H4 (cell line): ENCODE measurements at places on chromosomes 16 and 17. TPM values are rescaled to one million over a fixed set of nuclear protein-coding genes. Genes with fewer than 3 reads are reported as not detected.
A peak's percentile ranks its signal among the peaks of the same experiment; 100 is the strongest.

The CHST5 gene
- 0.04 TPM in 1 of 2 replicates, not detected in the other for total RNA-seq

The ZNF830 gene
- 10.8 and 11.1 TPM in 2 replicates for total RNA-seq

The GNGT2 gene
- total RNA-seq = 0.87 TPM in 1 of 2 replicates, not detected in the other

The KRT35 gene
- total RNA-seq = not detected in 2 replicates

The NPIPA2 gene
- not detected in 2 replicates for total RNA-seq

The SDF2 gene
- 76.6 and 82.9 TPM in 2 replicates for total RNA-seq

The ADAD2 gene
- total RNA-seq = not detected in 2 replicates

The ZNF385C gene
- total RNA-seq = 0.04 TPM in 1 of 2 replicates, not detected in the other

The IRF8 gene
- total RNA-seq = 1.7 and 1.9 TPM in 2 replicates

The KRT37 gene
- not detected in 2 replicates for total RNA-seq

The MAF gene
- total RNA-seq = 6.6 and 7.9 TPM in 2 replicates

DNA sequence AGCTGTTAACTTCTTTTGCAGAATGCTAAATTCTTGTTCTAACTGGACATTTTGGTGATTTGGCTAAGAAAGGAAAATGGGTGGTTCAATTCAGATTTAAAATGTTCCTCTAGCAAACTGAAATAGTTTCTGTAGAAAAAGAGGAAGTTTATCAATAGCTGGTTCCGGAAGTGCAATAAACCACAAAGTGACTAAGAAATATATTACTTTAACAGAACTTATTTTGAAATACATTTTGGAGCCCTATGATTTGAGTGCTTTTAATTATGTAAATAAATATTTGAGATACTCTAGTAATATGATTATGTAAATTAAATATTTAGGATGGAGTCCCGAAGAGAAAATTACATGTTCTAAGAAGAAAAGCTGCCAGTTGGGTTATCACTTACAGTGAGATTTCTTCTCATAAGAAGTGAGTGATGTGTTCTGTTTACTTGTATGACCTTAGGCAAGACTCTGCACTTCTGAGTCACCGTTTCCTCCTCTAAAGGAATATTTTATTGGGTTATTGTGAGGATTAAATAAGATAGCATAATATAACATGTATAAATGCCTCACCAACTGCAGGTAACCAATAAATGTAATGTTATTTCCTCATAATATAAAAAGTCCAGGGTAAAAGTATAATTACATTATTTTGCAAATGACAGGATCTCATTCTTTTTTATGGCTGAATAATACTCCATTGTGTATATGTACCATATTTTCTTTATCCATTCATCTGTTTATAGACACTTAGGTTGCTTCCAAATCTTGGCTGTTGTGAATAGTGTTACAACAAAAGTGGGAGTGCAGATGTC lies at the start of gene EVI2B:
EVI2B (minus strand) TSS at position 73 of the 800 bp plus-strand sequence. CDS start 8,445 bp downstream, outside the sequence.
- peak; percentile 55 for DNase-seq

DNA sequence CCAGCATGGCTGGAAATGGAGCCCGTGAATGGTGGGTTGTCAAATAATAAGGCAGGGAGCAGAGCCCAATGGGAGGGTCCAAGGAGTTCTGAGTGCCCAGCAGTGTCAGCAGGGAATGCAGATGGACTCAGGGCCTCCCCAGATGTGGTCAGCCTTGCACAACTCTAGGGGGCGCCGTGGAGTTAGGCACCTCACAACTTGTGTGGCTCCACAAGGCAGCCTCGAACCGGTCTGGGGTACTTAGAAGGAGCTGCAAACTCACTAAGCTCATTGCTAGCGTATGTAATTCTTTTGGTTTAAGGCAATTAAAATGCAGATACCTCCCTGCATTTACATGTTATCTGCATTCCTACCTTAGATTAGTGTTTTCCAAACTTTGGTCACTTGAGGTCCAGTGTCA lies 18.1 kb downstream of the IRF8 start:
- no peak for DNase-seq

DNA sequence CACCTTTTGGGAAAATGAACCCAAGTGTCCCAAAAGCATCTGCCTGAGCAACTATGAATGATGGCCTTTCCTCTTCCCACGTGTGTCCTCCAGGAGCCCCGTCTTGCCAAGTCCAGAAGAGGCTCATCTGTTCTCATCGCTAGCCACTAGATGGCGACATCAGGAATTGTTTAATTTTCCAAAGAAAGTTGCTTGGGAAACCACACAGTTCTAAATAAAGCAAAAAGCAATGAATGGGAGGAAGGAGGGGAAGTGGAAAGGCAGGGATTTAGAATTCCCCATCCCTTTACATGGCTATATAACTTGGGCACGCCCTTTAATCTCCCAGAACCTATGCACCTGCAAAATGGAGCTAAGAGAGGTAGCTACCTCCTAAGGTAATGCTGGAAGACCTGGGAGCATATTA lies 9.0 kb upstream of the CDH5 start:
- DNase-seq = peak; percentile 84

DNA sequence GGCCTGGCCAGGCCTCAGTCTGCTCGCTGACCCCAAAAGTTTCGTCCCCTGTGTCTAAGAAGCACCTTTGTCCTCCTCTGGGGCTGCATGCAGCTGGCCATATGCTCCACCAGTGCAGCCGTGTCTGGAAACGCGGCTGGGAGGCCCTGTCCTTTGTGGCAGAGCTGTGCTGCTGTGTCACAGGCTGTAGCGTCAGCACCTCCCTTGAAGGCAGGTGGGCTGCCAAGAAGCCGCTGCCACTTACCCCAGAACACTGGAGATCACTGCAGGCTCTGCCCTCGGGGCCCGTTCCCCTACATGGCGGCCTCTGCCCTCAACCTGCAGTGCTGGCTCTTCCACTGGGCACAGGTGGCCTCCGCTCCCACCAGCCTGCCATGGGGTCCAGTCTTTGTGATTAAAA lies 15.7 kb upstream of the MC1R start:
- DNase-seq = no peak

DNA sequence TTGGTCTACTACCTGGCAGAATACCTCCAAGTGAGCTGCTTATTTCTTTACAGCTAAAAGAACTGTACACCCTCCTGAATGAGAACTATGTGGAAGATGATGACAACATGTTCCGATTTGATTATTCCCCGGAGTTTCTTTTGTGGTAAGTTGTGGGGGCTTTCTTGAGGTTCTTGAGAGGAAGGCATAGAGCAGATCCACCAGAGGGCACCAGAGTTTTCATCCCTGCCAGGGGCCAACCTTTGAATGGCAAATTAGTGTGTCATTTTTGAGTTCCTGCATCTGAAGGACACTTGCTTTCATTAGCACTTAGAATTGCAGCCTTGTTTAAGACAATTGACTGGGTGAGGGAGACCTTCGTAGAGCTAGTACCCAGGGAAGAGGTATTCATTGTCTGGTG lies 35.0 kb downstream of the NMT1 start:
- no peak for DNase-seq

DNA sequence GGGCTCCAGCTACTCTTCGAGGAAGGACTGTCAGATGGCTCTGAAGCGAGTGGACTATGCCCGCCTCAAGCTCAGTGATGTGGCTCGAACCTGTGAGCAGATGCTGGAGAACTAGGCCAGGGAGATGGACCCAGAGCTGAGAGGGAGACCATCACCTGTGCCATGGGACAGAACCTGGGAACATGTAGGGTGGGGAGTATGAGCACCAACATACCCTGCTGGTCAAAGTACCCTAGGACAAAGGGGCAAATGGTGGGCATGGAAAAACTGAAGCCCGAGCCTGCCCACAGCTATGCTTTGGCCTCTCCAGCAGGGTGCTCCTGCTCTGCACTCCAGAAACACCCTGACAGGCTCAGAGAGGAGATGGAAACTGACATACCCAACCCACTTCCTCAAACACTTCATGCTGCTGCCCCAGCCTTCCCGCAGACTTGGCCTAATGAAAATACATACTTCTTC lies 1.9 kb downstream of the MED11 start:
- no peak for DNase-seq

GRCh38 chr17:12094336-12094735 lies 73.7 kb downstream of the MAP2K4 start:
- no peak for DNase-seq

GRCh38 chr16:69191136-69191535 lies 4.2 kb downstream of the SNTB2 start:
- DNase-seq = no peak

DNA sequence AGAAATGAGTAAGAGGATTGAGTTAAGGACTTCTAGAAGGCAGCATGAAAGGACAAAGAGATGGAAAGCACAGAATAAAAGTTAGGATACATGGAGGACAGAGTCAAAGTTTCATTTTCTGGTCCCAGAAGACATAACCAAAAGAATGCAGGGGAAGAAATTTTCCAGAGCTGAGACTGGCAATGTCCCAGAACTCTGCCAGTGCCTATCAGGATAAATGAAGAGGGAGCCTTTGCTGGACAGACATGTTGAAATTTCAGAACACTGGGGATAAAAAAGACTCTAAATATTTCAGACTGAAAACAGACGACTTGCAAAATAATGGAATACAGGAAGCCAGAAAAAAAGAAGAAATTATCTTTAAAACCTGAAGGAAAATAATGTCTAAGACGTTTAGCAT lies 55.7 kb downstream of the NT5M start:
- DNase-seq = no peak

DNA sequence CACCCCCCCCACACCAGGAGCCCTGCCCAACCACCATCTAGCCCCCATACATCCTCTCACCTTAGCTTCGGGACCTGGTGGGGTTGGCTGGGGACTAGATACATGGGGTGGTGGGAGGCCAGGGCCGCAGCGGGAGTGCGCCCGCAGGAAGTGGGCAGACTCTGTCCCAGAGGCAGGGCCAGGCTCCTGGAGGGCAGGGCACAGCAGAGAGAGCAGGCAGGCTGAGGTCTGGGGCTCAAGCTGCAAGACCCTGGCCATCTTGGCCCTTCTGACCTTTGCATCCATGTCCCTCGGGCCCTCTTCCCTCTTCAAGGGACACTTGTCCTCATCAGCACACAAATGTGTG lies 2.7 kb downstream of the ENKD1 start:
- DNase-seq = no peak

- DNase-seq = no peak
These were observed 43.9 kb downstream of the PITPNC1 start for GRCh38 chr17:67420994-67421393.

GRCh38 chr17:81841866-81842265 lies 7.0 kb upstream of the PPP1R27 start:
- no peak for DNase-seq

GRCh38 chr16:21638573-21638975 lies 13.8 kb downstream of the IGSF6 start:
- no peak for DNase-seq

GRCh38 chr17:77735566-77736198 lies 222.8 kb upstream of the TNRC6C start:
- DNase-seq = peak; percentile 70

DNA sequence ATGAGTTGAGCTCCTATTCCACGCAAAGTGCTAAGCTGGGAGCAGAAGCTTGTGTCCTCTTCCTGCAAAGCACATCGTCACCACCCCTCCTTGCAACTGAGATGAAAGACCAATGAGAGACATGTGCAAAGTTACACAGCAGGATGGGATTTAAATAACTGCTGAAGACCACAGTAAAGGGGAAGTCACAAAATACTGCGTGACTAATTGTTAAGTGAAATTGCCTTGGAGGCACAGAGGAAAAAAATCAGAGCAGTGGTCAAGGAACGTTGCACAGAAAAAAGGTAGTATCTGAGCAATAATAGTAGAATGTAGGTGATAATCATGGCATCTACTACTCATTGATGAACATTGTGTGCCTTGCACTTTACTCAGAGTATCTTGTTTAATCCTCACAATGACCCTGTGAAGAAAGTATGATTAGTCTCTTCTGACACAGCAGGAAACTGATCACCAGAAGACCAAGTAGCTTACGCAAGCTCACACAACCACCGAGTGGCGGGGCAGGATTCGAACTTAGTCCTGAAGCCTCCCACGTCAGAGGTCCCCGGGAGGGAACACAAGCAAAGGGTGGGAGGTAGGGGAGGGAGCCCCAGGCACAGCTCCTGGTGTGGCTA lies 15.4 kb upstream of the MYO18A start:
- no peak for DNase-seq

GRCh38 chr17:78790552-78790951 lies 8.5 kb upstream of the CYTH1 start:
- no peak for DNase-seq

DNA sequence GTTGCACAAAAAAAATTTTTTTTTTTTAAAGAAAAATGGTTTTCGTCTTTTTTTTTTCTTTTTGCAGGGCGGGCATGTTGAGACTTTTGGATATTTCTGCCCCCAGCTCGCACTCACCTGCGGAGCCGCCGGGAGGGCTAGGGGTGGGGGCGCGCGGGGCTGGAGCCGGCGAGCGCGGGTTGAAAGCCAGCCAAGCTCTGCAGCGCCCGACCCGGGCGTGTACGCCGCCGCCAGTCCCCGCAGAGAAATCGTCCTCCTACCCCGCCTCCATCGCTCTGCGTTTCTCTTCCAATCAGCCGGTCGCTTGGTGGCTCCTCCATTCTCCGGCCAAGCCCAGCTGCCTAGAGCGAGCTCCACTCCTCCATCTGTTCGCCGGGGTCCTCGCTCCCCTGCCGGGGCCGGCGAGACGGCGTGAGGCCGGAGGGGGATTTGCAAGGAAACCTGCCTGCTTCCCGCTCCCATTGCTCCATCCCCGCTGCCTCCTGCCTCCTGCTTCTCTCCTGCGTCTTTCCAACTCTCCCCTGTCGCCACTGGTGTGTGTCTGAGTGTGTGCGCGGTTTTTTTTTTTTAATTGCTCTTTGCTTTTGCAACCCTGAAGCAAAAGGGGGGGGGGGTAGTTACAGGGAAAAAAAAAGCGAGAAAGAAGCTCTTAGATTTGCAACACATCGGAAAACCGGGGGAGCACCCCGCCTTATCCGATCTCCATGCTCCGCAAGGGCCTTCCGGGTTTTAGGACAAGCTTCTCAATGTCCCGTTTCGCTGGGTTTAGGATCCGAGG lies 1.8 kb upstream of the UBTF start:
- peak; percentile 47 for DNase-seq

DNA sequence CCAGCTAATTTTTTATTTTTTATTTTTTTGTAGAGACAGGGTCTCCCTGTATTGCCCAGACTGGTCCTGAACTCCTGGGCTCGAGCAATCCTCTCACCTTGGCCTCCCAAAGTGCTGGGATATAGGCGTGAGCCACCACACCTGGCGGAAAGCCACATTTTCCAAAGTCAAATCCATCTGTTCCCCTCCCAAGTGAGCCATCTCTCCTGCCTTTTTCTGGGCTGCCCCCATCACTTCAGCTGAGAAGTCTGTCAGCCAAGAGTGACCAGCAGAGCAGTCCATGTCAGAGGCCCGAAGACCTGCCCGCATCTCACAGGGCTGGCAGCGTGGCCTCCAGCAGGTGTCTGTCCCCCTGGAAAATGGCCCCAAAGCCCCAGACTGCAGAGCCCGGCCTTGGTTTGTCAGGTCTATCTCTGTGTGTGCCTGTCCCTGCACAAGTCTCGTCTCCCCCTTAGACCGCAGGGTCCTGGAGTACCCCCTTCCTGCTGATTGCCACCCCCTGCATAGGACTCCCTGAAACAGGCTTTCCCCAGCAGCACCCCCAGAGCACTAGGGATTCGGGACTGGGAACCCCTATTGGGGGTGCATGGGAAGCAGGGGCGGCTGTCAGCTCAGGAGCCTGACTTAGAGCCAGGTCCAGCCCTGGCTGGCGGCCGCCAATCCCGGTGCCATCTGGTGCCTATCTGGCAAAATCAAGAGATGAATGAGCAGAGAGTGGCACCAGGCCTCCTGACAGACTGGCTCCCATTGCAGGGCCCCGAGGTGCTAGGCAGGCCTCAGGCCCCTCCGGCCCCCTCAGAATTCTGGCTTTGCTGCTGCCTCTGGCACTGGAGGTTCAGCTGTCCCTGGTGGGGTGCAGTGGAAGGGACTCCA lies 7.8 kb downstream of the TTYH2 start:
- no peak for DNase-seq

- DNase-seq = no peak
These were observed 4.8 kb upstream of the SIRT7 start for GRCh38 chr17:81922566-81923301.
